Kidney tubule cell (primary cell): ENCODE measurements at places on chromosomes 2 and 18.

GRCh38 chr2:185108588-185108987 is 510.3 kb downstream of the ZNF804A start:
- no peak for DNase-seq

DNA sequence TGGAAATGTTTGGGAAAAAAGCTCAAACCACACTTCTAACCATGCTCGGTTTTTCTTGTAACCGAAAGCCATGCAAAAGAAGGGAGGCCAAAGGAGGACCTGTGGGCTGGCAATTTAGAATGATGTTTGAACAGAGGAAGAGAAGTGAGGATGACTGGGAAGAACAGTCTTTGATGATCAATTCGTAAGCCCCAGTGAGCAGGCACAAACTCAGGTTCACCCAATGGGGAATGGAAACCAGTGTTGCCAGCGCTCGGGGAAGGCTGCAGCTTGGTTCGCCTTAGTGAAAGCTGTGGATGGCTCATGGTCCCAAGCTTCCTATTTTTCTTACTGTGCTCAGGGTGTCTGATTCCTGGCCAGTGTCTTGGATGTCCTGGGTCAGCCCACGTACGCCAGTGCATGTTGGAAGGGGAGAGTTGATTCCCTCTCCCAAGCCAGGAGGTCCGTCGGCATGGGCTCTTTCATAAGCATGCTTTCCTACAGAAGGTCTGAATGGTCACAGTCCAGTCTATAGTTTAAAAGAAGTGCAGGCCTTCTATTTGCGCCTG is 79.2 kb downstream of the VAPA start:
- DNase-seq = no peak

DNA sequence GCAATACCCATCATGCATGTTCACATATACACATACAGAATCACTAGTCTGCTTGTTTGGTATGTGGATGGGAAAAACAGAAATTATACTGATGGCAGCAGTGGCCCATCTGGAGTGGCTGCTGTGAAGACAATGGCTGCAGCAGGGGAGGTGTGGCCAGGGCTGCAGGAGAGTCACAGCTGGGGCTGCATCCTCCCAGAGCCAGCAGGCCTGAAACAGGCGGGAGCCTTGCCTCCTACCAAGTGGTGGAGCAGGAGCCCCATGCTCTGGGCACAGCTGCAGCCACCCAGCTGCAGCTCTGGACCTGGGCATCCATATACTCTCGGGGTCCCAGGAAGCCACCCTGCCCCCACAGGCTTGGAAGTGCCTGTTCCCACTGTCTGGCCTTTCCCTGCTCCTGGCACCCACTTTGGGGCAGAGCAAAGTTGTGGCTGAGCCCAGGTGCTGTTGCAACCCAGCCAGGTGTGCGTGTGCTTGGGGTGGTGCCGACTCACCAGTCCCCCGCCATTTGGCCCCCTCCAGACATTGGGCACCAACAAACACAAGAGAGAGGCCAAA is 136.6 kb downstream of the SPAG16 start:
- no peak for DNase-seq

DNA sequence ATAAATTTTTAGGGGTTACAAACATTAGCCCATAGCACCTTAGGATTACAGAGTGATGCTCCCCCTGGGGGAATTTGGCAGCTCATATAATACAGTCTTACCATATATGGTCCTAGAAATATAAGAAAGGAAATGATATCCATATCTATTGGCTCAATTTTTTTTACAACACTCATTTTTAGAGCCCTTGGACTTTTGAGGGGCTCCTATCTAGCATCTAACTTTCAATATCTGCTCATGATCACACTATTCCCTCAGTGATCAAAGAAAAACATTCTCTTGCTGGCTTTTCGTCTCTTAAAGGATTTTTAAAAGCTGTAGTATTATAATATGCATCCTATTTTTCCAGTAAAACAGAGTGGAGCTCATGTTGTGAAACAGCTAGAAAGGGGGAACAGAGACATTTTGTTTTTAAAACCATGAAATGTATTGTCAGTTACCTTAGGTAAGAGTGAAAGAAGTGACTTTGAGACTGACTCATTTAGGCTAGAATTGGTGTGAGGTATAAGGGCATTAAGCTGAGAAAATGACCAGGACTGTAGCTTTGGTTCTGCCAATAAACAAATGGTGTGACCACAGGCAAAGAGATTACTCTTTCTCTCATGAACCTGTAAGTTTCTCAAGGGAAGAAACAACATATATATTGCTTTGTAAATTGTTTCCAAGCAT is 65.8 kb downstream of the ALPK2 start:
- no peak for DNase-seq

DNA sequence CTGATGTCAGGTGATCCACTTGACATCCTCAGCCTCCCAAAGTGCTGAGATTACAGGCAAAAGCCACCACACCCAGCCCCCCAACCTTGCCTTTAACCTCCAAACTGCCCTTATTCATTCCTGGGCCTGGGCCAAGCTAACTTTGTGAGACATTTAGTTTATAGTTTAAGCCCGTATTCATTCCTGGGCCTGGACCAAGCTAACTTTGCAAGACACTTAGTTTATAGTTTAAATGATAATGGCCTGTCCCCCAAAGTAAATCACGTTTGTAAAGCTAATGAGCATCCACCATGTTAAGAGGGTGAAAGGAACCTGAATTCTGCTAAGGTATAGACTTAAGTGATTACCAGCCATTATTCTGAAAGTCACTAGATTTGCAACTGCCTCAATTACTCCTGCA is 68.7 kb downstream of the NEURL3 start:
- DNase-seq = no peak

DNA sequence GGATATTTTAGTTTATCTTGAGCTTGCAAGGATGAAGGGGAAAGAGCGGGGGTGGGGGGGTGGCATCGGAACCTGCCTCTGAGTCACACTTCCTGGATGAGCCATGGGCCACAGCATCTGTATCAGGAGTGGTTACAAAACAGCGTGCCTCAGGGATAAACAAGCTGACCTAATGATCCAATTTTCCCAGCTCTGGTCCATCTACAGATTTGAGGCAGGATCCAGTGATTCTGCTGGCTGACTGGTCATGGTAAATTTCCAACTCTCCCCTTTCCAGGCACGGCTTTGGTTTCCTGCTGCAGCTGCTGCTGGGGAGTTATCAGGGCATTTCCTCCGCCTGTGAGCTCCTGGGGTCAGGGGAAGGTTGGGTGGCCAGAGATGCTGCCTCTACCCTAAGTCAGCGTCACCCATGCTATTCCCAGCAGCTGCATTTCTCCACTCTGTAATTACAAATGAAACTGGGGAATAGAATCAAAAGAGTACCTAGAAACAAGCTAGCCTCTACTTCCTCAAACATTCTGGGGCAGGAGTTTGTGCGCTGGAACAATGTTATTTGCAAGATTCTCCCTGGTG is 4.7 kb upstream of the HPCAL1 start:
- peak; percentile 76 for DNase-seq

GRCh38 chr18:54991981-54992380 is 32.7 kb upstream of the CCDC68 start:
- no peak for DNase-seq

DNA sequence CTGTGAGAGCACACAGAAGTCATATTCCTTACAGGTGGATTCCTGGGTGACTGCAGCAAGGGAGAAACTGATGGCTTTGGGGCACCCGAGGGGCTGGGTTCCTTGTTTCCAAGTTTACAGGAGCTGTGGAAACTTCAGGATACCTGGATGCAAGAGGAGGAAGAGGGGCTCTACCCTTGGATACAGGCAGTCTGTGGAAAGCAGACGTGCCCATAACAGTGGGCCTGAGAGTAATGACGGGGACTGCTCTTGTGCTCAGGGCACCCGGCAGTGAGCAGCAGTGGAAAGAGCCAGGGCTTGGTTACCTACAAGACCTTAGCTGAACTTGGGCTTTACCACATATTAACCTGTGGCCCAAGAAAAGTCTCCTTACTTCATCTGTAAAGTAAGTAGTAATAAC is 102.2 kb upstream of the TGFA start:
- no peak for DNase-seq

DNA sequence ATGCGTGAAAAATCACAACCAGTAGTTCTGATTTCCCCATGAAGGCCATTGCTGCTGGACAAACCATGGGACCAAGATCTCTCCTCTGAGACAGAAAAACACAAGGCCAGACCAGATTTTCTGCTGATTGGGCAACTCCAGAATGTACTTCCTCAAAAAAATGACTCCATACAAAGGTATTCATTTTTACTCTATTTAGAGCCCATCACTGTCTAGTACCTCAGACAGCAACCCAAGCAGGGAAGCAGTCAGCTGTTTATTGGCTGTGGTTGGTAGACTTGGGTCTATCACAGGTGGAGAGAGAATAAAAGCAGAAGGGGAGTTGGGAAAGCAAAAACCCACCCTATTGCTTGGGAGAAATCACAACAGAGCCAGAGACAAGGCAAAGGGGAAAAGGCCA is 219.9 kb downstream of the PIK3C3 start:
- DNase-seq = peak; percentile 74

DNA sequence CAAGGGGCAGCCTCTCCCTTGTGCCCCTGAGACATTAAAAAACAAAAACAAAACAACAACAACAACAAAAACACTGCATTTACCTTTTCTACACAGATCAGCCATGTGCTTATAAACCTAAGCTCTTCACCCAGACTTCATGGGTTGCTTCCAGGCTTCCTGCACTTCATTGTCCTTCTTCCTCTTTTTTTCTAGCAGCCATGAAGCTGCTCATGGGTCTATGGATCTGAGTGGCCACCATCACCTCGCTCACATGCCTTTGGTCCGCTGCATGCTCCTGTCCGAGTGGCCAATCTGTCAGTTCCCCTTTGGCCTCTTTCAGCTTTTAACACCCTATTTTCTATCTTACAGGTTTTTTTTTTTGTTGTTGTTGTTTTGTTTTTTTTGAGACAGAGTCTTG is 9.0 kb upstream of the TET3 start:
- no peak for DNase-seq

- peak; percentile 51 for DNase-seq
These were observed 29.4 kb downstream of the PSD4 start for GRCh38 chr2:113203217-113203530.

DNA sequence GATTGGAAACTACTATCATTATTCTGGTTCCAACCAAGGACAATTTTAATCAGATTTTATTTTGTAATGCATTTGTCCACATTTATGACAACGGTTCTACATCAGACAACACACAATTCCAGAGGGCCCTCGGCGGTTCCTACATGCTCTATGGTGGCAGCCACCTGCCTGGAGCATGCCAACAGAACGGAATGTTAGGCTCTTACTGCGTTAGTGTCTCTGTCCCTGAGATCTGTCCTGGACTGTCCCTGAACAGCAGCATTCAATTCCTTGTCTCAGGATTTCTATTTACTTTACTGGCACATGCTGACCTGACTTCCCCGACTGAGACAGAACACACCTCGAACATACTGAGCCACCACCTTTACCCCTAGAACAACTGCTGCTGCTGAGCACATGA is 117.7 kb downstream of the CCBE1 start:
- no peak for DNase-seq

DNA sequence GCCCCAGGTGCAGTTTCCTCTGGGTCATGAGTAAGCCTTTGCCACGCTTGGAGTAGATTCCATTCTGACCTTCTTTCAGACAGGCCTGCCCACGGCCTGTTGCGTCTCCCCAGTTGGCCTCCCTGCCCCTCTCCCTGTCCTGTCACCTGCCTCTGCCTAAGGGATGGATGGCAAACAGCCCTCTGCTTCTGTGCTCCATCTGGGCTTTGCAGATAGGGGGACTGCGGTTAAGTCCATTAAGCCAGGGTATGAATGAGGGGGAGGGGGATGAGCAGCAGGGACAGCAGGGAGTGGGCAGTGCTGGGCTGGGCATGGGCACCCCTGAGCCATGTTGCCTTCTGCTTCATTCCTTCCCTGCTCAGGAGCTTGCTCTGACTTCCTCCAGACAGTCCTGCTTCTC is 37.6 kb upstream of the B3GNT7 start:
- no peak for DNase-seq

DNA sequence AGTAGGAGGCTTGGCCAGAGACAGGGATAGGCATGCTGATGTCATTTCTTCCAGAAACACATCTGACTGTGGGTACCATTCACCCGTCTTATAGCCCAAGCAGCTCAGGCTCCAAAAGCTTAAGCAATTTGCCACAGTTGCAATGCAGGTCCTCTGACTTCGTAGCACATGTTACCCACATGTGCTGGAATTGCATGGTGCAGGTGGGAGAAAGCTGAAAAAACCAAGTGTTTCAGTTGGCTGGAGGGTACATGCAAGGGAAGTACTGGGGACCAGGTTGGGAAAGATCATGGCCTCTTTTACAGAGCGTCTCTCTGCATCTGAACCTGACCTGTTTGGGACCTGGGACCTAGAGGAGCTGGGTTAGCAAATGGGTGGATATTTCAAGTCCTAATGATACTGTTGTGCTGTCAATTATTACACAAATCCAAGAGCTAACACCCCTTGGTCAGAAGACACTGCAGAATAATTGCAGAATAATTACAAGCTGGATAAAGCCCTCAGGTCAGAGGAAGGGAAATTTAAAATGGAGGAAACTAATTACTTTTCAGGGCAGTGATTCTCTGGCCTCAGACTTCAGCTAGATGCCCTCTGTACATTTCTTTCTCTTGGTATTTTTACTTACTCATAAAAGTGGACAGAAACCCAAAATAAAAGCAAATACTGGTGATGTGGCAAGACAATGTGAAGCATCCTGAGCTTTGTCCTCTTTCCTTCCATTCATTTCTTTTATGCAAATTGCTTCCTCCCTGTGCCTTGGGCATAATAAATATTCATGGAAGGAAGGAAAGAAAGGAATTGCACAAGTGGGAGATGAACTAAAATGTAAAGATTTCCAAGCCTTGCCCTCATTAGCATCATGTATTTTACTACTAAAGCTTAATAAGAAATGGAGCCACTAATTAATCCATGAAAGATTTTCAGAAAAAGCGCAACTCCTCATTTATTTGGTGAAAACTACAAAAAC is 45.6 kb upstream of the TTC39C start:
- DNase-seq = no peak

GRCh38 chr2:235553291-235553690 is 59.4 kb downstream of the AGAP1 start:
- no peak for DNase-seq

GRCh38 chr2:223585666-223586065 is 16.5 kb downstream of the SCG2 start:
- DNase-seq = peak; percentile 8

DNA sequence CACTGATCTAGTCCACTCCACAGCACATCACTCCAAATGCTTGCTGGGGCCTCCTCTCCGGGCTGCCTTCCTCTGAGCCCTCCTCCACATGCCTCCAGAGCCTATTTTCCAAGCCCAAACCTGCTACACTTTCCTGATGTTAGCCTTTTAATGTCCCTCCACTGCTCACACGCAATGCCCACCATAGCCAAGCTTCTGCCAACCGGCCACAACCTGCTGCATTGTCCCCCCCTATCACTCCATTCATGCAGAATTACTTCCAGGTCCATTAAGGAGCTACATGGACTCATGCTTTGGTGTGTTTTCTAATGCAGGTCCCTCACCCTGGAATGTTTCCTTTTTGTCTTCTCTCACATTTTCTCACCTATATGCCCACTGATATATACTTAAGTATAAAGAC is 129.3 kb downstream of the MARCHF4 start:
- no peak for DNase-seq
